ENCODE measurements at places on chromosomes 7 and 10.

- no peak for DNase-seq
Measured at GRCh38 chr7:27344471-27344870, 101.9 kb downstream of the EVX1 start.

DNA sequence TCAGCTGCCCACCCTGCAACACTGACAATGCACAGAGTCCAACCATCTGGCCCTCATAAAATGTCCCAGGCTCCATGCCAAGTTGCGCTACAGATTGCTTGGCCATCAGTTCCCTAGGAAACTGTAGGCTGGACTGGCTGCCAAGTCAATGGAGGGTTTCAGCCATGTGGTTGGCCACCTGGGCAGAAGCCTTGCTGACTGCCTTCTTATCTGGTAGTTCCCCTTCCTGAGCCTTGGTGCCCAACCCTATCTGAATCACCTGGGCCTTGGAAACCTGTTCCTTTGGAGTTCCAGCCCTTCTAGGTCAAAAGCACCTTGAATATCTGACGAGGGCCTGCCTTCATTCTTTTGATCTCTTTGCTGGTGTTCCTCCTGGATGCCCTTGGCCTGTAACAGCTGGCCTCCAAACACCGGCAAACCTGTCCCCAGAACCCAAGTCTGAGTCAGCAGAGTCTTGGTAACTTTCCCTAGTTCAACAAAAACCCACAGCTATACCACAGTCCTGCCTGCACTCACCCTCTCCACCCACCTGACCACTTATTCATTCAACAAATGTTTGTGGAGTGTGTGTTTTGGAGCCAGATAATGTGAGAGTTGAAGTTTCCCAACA, 37.4 kb upstream of the KDM7A start:
- no peak for DNase-seq

DNA sequence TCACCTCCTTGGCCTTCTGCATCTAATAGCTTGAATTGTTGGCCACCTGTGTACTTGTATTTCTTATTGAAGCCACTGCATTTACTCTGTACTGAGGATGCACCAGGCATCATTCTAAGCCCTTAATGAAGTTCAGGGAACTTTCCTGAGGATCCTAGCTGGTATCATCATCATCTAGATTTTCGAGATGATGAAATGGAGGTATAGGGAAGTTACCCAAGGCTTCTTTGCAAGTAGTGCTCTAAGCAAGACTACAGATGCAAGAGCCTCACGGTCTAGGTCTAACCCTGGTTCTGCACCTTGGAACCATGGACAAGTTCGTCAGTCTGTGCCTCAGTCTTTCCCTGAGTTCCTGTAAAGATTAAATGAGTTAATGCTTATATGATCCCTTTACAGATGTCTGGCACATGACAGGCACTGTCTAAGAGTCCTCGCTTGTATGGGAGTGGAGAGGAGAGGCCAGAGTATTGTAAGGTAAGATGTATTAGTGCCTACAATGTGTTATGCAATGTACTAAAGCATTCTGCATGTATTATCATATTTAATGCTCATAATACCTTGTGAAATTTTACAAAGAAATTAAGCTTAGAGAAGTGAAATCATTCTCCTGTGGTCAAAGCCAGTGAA, 145.1 kb downstream of the KCNMA1 start:
- DNase-seq = no peak

- no peak for DNase-seq
Measured at GRCh38 chr7:148796841-148797240, 87.2 kb downstream of the EZH2 start.

GRCh38 chr7:12653518-12653917, 33.9 kb upstream of the ARL4A start:
- DNase-seq = no peak

GRCh38 chr7:157905651-157906461, 569.1 kb downstream of the DNAJB6 start:
- DNase-seq = no peak

DNA sequence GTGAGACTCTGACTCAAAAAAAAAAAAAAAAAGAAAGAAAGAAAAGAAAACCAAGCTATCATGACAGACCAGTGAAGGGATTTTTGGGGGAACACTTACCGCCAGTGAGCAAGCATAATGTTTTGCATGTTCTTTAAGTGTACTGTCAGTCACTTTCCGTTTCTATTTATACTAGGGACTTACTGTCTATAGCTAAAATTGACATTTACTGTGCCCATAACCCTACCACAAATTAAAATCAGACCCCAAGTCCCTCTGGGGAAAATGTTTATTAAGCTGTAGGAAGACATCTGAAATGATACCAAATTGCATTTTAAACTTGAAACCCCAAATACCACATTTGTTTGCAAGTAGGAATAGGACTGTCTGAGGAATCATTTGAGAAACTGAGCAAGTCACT, 252.8 kb downstream of the TRIL start:
- no peak for DNase-seq

DNA sequence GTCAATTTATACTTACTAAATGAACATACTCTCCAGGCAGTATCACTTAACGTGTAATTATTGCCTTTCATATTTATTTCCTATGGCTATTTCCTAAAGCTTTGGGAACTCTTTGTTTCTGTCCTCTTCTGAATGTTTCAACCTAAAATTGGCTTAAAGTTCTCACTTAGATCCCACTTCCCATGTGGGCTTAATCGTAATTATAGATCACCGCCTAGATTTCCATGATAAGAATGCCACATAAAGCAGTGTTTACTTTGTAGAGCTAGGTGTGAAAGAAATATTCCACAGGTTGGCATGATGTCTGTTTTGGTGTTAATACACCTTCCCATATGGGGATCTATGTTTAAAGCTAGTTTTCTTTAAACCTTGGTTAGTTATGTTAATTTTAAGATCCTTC, 1.5 kb downstream of the HDAC9 start:
- DNase-seq = no peak

- no peak for DNase-seq
Measured at GRCh38 chr7:17564678-17565212, 266.3 kb downstream of the AHR start.

GRCh38 chr7:78803501-78804127, 649.9 kb downstream of the MAGI2 start:
- DNase-seq = no peak

DNA sequence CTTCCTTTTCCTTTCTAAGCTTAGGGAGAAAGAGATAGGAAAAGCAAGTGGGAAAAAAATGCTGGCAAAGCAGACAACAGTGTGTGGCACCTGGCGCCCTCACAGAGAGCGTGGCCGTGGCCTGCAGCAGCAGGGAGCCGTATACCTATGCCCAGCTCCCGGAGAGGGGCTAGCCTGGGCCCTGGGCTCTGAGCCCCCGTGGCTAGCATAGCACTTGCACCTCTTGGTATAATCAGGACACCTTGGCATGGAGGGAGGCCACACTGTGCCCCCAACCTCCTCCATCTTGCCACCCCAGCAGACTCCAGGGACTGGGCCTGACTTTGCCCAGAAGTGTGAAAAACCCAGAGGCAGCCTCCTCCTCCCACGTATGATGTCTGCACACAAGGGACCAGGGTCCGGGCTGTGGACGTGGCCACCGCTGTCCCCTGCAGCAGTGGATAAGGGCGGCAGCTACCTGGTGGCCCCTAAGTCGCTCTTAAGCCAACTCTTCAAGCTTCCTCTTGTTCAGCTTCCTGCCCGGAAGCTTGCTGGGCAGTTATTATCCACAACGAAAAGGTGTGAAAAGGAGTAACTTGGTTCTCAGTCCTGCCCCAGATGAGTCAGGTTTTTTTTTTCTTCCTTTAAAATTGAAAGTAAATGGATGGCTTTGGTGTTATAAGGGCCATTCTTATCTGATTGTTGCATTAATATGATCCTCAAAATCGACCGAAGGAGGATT, 249.1 kb upstream of the PITRM1 start:
- no peak for DNase-seq

- DNase-seq = no peak
Measured at GRCh38 chr10:21638681-21639080, 104.6 kb downstream of the MLLT10 start.

DNA sequence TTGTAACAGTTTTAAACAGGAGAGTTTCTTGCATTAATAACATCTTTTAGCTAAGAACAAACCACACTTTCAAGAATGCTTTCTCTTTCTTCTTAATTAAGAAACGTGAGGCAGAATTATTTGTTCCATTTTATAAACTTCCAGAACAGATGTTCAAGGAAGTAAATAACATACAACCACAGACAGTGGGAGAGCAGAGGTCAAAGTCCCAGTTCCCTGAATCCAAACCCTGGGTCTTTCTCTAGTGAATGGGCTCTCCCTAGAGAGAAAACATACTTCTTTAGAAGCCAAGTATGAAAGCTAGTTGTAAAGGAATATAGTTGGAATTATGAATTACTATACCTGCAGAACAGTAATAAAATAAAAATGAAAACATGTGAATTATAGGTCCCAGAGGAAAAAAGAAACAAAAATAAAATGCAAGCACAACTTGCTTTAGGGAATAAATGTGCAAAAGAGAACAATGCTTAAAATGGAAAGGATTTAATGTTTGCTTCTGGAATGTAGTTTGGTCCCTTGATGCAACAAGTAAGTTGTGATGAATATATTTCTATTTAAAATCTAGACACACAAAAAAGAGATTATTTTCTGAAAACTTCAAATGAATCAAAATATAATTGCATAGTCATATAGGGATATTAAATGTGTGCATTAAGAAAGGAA, 6.0 kb downstream of the OR6B1 start:
- no peak for DNase-seq

DNA sequence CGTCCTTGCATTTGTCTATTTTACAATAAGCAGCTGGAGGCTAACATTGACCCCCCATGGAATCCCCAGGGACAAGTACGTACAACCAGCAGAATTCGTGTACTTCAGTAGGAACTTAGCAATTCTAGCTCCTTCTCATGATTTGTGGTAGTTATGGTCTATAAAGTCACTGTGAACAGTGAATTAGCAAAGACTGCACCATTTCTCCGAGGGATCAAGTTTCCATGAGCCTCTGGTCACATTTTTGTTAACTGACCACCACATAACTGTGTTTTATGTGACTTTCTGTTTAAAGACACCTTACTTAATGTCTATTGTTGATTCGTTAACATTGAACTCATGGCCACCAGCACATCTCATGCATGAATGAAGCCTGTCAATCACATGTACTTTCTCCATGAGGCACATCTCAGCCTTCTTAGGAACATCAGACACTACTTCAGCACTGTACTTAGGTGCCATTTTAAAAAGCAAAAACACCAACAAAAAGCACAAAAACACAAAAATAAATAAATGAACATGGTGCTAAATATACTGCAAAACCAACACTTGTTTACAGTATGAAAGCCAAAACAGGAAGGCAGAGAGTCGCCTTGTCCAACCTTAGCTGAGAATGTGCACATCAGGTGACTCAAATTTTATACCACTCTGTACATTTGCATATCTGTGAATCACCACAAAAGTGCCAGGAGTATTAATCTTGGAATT, 9.0 kb upstream of the UCN3 start:
- no peak for DNase-seq

- DNase-seq = no peak
Measured at GRCh38 chr7:11591055-11591633, 240.9 kb downstream of the THSD7A start.

DNA sequence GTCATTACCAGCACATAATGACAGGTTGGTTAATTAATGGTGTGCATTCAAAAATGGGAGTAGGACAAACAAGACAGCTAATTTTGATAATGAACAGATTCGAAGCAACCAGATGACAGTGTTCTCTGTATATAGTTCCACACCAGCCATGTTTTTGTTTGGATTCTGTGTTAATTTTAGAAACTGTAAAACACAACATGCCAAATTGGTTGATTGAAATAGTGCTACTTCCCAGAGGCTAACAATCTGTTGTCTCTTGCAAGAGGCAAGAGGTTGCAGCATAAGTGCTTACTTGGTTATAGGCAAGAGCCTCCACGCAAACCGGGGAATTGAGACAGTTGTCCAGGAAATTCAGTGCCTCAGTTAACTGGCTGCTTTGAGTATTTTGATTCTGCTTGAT, 170.2 kb upstream of the HABP2 start:
- DNase-seq = no peak

DNA sequence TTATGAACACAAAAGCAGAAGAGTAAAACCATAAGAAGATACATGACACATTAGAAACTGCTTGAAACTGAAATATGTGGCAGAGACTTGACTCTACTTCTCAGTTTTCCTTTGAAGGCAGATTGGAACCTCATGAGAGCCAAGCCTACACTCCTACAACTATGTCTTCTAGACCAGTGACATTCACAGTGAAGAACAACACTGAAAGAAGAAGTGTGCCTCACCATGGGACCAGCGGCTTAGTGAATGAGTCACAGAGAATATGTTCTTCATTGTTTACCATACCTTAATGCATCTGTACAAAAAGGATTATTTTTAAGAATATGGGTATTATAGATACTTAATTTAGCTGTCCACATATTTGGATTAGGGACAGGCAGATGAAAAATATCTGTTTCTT, 248.3 kb downstream of the CDC14C start:
- no peak for DNase-seq

GRCh38 chr7:70072220-70072619, 473.9 kb downstream of the AUTS2 start:
- no peak for DNase-seq

DNA sequence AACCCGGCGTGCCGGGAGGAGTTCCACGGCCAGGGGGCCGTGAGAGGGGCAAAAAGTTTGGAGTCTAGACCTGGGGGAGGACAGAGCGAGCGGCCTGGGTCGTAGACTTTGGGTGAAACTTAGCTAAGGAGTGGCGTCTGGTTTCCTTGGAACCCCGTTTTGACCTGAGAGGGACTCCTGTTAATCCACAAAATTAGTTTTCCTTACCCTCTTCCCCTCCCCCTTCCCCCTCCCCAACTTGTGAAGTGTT, 574 bp downstream of the MARCHF5 start:
- no peak for DNase-seq

- DNase-seq = no peak
Measured at GRCh38 chr10:70596110-70596798, 6.3 kb downstream of the PRF1 start.

- DNase-seq = no peak
Measured at GRCh38 chr7:117281562-117281961, 41.3 kb downstream of the WNT2 start.

- DNase-seq = no peak
Measured at GRCh38 chr7:38760226-38760625, 129.1 kb upstream of the AMPH start.

GRCh38 chr7:83153419-83153818, 9.3 kb downstream of the PCLO start:
- no peak for DNase-seq

DNA sequence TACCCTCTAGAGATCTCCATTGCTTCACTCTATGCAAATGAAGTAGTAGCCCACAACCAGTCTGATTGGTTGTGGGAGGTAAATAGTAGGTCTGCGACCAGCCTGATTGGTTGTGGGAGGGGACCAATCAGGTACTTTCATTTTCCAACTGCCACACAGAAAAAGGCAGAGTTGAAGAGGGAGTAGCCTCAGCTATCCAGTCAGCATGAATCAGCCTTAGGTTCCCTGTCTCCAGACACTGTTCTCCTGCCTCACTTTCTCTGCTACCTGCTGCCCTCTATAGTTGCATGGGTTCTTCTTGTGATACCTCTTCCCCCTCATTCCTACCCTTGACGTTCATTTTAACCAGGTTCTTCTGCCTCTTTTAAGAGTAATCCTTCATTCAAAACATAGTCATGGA, 114.5 kb upstream of the LYZL1 start:
- no peak for DNase-seq

- no peak for DNase-seq
Measured at GRCh38 chr7:75716992-75717626, 21.6 kb downstream of the HIP1 start.

Data from progenitor cell of endocrine pancreas (in vitro differentiated cells).